Mucosa of gallbladder (tissue), 1 donor: ENCODE measurements at places on chromosomes 16 and 17. TPM values are rescaled to one million over a fixed set of nuclear protein-coding genes. Genes with fewer than 3 reads are reported as not detected.

Gene LPCAT2
- total RNA-seq: 15.8 TPM

Gene PDILT
- not detected for total RNA-seq

Gene ADGRG1
- 312 TPM for total RNA-seq

Gene RNF227
- 3.5 TPM for total RNA-seq

Gene SULT1A1
- total RNA-seq: 23.2 TPM

Gene ABCC11
- 0.81 TPM for total RNA-seq

Gene PROCA1
- total RNA-seq: 4.5 TPM

Gene ENPP7
- 0.23 TPM for total RNA-seq
